ENCODE measurements at places on chromosomes 2 and 18. TPM values are rescaled to one million over a fixed set of nuclear protein-coding genes. Genes with fewer than 3 reads are reported as not detected.

- no peak for DNase-seq
Observed at GRCh38 chr2:234919711-234920110, 32.1 kb upstream of the SH3BP4 start.

AKAIN1 gene
- not detected for total RNA-seq

FAM228A gene
- total RNA-seq = not detected

RUFY4 gene
- total RNA-seq = 1.4 TPM

- DNase-seq = no peak
Observed at GRCh38 chr2:41145066-41145465, 693.2 kb upstream of the SLC8A1 start.

MYO5B gene
- not detected for total RNA-seq

L3MBTL4 gene
- not detected for total RNA-seq

DNA sequence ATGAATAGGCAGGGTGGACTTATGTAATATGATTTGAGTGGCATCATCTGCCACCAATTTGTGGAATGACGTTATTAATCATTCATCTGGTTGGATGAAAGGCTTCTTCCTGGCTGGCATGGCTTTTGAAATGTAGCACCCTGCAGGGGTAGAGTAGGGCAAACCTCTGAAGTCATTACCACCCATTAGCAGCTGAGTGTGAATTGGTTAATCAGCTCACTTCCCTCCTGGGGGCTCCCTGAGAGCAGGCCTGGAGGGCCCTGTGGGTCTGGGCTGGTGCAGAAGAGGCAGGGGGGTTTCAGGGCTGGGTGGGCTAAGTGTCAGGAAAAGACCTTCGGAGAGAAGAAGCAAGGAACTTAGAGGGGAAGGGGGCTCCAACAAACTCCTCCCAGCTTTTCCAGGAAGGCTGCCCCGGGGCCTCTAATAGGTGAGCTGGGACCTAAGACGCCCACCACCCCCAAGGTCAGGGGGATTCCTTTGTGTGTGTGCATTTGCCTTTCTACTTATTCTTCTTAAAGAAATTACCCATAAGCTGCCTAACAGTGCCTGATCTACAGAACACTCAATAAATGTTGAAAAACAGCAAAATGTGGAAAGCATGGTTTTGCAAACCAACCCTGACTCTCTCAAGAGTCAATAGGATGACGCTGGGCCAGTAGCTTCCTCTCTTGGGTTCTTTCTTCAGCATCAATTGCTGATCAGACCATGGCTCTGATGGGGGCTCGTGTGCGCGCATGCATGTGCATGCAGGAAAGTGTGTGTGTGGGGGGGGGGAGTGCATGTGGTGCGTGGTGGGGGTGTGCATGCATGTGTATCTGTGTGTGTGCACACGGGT is 49.7 kb upstream of the ZNF516 start:
- DNase-seq = no peak

DNA sequence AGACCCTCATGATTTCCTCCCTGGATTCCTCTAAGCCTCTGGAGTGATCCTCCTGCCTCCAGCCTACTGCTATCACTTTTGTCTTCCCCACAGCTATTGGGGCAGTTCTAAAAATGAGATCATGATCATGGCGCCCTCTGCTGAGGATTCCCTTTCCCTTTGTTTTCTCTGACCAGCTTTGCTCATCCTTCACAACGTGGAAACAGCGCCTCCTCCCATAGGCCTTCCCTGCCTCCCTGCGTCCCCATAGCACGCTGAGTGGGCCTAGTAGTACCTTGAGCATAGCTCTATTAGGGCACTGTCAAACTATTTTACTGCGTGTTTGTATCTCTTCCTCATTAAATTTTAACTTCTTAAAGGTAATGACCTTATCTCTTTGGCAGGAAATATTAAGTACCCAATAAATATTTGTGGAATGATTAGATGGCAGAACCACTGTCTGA is 207.0 kb upstream of the FANCL start:
- DNase-seq = peak; percentile 58
